ENCODE measurements at places on chromosomes 12 and 14.

GRCh38 chr12:101966496-101966895 is 89.1 kb downstream of the DRAM1 start:
- DNase-seq, result no peak

DNA sequence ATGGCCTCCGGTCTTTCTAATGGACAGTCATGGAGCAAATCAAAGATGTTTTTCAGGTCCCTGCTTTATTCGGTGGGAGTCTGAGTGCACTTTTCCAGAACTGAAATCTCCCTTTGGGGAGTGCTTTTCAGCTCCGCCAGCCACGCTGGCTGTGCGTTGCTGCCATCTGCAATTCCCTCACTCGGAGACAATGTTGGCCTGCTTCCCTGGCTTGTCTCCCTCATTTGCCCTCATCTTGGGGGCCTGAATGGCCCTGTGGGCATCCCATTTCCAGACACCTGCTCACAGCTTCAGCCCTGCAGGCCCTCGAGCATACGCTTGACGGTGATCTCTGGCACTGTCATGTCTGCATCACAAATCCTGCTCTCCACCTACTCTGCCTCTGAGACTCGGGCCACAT is 103.8 kb downstream of the CCDC92 start:
- no peak for DNase-seq

DNA sequence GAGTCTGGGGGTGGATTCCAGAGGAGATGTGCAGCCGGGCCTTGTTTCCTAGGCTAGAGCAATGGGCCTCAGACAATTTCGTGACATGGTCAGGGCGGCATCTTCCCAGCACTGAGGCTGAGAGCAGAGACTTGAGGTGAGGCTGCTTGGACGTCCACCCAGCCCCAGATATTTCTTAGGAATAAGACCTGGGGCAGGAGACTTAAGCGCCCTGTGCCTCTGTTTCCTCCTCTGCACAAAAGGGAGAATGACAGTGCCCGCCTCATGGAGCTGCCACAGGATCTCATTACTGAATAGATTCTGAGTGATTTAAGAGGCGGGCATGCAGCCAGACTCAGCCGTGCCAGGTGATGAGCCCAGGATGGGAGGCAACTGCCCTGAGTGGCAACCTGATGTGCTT is 297.9 kb upstream of the SFSWAP start:
- DNase-seq, result no peak

DNA sequence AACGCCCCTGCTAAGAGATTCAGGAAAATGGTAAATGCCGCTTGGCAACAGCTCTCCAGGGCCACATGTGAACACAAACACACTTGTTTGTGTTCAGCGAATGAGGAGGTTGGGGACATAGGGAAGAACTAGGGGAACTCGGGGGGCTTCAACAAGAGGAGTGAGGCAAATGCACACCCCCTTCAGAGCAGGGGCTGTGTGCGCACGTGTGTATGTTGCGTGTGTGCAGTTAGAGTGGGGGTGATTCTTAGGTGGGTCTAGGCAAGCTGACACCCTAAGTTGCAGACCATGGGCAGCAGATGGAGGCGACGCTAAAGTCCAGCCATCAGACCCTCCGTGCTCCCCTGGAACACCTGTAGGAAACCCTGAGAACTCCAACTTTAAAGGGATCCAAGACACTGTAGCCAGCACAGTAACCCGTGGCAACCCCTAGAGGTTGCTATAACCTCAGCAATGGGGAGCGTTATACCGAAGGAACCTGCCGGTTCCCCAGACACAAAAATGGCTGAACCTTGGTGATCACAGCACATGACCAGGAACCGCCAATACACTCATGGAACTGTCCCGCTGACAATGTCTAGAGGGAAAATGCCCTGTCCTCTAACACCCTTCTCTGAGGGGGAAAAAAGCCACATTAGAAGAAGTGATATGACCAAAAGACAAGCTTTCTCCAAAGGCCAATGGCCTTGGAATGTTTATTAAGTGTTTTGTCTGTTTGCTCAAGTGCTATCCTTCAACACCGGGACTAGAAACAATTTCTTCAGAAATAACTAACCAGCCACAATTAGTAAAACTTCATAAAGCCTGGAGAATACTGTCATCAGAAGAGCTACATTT is 86.5 kb upstream of the CEP83 start:
- DNase-seq, result peak; percentile 65

DNA sequence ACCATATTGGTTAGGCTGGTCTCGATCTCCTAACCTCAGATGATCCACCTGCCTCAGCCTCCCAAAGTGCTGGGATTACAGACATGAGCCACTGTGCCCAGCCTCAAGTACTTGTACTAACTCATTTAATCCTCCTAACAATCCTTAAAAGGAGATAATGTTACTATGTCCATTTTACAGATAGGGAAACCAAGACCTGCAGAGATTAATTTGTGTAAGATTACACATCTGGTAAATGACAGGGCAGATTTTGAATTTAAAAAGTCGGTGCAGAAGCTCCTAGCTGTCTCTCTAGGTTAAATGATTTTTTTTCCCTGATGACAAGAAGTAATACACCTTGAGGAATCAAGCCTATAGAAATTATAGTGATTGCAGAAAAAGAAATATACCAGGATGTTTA is 13.7 kb upstream of the HECTD1 start:
- DNase-seq, result no peak

- DNase-seq, result no peak
These were observed 35.9 kb downstream of the TESC start for GRCh38 chr12:117063162-117063911.

GRCh38 chr14:72975770-72976169 is 49.5 kb downstream of the DCAF4 start:
- DNase-seq, result no peak

- DNase-seq, result no peak
These were observed 5.6 kb downstream of the TBPL2 start for GRCh38 chr14:55434805-55435174.

GRCh38 chr12:27864521-27864920 is 84.5 kb upstream of the MANSC4 start:
- no peak for DNase-seq

Data from GM20000 (cell line).